ENCODE measurements at places on chromosomes 16 and 17.

- no peak for DNase-seq
Observed at GRCh38 chr17:12348476-12348875, 317.2 kb upstream of the MYOCD start.

DNA sequence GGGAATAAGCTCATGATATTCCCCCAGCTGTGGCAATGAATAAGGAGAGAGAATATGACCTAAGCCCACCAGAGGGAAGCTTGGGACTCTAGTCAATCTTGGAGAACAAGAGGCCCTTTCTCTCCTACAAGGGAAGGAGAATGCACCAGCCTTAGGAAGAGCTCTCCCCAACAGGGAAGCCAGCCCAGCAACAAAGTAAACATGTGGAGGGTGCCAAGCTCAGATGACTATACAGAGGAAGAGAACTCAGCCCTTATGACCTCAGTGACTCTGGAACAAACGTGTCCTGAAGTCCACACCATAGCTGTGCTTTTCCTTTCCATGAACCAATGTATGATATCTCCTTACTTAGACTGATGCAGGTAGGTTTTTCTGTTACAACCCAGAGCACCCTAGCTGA, 219.7 kb downstream of the GSG1L start:
- no peak for DNase-seq

GRCh38 chr16:81551821-81552304, 107.3 kb downstream of the CMIP start:
- DNase-seq = no peak

DNA sequence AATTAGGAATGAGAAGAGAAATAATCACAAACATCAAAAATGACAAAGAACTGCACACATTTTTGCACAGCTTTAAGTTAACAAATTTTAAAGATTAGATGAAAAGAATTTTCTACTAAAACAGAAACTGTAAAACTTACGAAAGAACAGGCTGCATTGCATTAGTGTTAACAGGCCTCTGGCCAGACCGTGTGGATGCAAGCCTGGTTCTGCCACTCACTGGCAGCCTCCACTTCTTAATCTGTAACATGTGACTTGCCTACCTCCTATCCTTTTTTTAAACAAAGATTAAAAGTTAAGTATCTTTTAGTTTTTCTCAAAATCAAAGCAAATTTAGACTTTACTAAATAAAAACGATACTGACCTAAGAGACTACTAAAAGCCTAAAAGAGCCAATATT, 37.5 kb downstream of the CREBBP start:
- DNase-seq = no peak

DNA sequence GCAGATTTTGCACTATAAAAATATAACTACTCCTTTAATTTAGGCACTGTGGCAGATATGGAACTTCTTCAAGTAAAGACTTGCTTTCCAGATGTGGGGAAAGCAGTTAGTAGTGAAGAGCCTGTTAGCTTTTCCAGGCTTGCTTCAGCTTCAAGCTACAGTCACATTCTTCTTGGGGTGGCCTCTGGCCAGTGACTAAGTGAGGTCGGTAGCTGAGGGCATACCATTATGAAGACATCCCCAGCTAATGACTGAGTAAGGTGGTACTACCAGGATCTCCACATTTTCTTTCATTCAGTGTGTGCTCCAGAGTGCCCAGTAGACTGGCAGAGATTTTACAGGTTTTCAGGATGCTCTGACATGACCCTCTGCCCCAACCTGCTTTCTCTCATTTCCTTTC, 167.1 kb upstream of the KIF2B start:
- DNase-seq = no peak

DNA sequence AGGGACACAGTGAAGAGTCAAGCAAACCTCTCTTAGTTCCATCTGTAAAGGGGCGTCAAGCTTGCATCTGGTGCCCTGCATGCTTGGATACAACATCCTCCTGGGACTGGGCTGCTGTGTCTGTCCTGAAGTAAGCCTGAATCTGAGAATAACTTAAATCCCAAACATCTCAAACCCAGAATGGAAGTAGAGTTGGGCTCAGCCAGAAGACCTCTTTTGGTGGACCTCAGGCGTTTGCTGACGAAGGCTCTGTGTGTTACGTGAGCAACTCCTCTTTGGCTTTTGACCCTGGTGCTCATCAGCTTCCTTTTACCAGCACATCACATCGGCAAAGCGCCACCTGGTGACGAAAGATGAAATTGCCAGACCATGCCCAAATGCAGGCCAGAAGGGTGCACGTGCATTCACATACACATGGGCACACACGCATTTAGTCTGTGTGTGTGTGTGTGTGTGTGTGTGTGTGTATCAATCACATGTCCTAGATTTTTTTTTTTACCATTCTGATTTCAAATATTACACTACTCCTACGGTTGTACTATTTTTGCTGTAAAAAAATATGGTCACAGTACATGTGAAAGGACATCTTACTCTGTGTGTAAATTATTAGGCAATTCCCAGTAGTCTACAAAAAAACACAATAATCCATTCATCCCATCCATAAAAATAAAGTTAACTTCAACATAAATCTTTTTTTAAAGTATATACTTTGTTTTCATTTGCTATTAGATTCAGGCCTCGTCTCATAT, 41.1 kb upstream of the FOXJ1 start:
- peak; percentile 99 for DNase-seq

DNA sequence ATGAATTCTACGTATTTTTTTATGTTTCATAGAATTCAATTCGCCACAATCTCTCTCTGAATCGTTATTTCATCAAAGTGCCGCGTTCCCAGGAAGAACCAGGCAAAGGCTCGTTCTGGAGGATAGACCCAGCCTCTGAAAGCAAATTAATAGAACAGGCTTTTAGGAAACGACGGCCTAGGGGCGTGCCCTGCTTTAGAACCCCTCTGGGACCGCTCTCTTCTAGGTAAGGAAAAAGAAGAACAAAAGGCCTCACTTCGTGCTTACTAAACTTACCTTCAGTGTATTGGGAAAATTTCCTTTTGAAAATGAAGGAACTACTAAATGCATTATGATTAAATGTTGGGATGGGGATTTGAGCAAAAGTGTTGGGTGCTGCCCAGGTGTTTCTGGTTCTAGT, 63.2 kb downstream of the FOXK2 start:
- DNase-seq = no peak
